ENCODE measurements at places on chromosomes 3 and 15. TPM values are rescaled to one million over a fixed set of nuclear protein-coding genes. Genes with fewer than 3 reads are reported as not detected.

- DNase-seq: no peak
- no peak overlapping the region for H3K27ac ChIP-seq
- no peaks in the 10 kb centered on the region for H3K36me3 ChIP-seq
- no peaks in the 10 kb centered on the region for H3K4me1 ChIP-seq
- H3K27me3 ChIP-seq: no peaks in the 10 kb centered on the region
Measured at GRCh38 chr15:51062736-51063135, 32.0 kb downstream of the TNFAIP8L3 start.

DNA sequence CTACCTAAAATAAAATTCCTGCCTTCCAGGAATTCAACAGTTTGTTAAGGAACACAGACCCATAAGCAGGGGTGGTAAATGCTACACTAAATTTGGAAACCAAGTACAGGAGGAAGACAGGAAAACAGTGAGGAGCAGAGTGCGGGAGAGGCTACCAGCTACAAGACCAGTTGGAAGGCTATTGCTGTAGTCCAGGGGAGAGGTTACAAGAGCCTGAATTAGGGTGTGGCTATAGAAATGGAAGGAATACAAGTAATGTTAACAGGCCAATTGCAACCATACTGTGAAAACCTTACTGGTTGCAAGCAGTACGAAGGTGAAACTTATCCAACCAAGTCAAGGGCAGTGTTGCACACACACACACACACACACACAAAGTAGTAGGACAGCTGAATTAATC, 880 bp upstream of the ARMC8 start:
- no peak overlapping the region for H3K4me3 ChIP-seq
- H3K27ac ChIP-seq: no peak overlapping the region
- peaks cover 16% of the 10 kb centered on the region for H3K4me1 ChIP-seq
- no peak for DNase-seq
- H3K36me3 ChIP-seq: no peaks in the 10 kb centered on the region
- H3K27me3 ChIP-seq: no peaks in the 10 kb centered on the region

The SKOR1 gene
- 0.89 TPM for total RNA-seq

- no peak overlapping the region for H3K4me3 ChIP-seq
- H3K27me3 ChIP-seq: no peaks in the 10 kb centered on the region
- no peak for DNase-seq
- no peak overlapping the region for H3K27ac ChIP-seq
Measured at GRCh38 chr15:99009741-99010330, 2.2 kb upstream of the PGPEP1L start.

GRCh38 chr3:30350011-30350410, 256.4 kb upstream of the TGFBR2 start:
- DNase-seq: no peak
- no peak overlapping the region for H3K27ac ChIP-seq
- H3K4me3 ChIP-seq: no peak overlapping the region
- H3K27me3 ChIP-seq: no peaks in the 10 kb centered on the region
- peaks cover 1% of the 10 kb centered on the region for H3K4me1 ChIP-seq
- H3K36me3 ChIP-seq: no peaks in the 10 kb centered on the region

GRCh38 chr3:29890801-29891200, 609.9 kb downstream of the RBMS3 start:
- H3K4me3 ChIP-seq: no peak overlapping the region
- H3K4me1 ChIP-seq: no peaks in the 10 kb centered on the region
- H3K36me3 ChIP-seq: no peaks in the 10 kb centered on the region

DNA sequence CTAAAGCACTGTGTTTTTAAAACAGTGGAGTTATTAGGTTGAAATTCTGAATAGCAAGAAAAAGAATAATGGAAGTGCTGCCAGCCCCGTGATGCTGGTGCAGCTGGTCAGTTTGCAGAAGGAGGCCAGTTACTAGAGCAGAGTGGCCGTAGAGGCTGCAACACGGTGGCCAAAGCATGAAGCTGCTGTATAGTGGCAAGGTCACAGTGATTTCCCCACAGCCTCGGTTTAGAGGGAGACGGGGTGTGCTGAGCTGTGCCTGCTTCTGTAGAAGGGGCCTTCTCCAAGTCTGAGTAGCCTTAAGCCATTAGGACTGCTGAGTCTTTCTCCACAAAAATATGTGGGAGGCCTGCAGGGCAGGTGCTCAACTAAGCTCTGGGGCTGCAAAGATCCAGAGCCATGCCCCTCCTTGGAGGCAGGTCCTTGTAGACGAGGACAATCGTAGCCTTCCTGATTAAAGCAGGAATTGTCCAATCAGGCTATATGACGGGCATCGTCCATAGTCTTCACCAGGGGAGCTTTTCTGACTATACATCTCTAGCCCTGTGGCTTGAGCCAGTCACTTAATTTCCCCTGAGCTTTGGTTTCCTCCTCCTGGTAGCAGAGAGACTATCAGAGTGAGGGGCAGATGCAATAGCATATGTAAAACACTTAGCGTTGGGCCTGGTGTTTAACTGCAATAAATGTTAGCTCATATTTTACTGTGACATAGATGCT, 151.6 kb downstream of the PGPEP1L start:
- H3K27ac ChIP-seq: peak overlapping the region; percentile 51
- DNase-seq: no peak
- H3K36me3 ChIP-seq: no peaks in the 10 kb centered on the region
- H3K4me3 ChIP-seq: no peak overlapping the region

The P2RY1 gene
- 2.1 TPM for total RNA-seq

- no peak overlapping the region for H3K27ac ChIP-seq
- no peak for DNase-seq
- no peaks in the 10 kb centered on the region for H3K36me3 ChIP-seq
- H3K4me3 ChIP-seq: no peak overlapping the region
- peaks cover 9% of the 10 kb centered on the region for H3K4me1 ChIP-seq
Measured at GRCh38 chr3:132629928-132630327, 29.7 kb downstream of the ACAD11 start.

The USP8 gene
- total RNA-seq: 62.8 TPM

- no peaks in the 10 kb centered on the region for H3K27me3 ChIP-seq
- no peak overlapping the region for H3K4me3 ChIP-seq
- H3K27ac ChIP-seq: no peak overlapping the region
- no peaks in the 10 kb centered on the region for H3K36me3 ChIP-seq
Measured at GRCh38 chr3:193942516-193943055, 193.4 kb upstream of the HES1 start.

The RUVBL1 gene
- total RNA-seq: 44.1 TPM

DNA sequence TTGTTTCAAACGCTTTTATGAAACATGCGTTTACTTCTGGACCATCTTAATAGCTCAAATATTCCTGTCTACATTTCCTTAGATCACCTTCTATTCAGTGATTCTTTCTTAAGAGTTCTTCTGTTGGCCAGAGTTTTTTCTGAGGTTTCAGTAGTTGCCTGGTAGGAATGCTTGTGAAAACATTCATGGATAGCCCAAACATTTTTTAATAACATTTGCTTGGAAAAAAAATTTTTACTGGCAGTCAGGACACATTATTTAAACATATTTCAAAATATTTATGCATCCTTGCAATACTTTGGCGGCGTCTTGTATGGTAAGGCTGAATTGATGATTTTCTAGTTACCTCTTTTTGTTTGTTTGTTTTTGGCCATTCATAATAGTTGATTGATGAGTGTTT, 47.4 kb upstream of the ZBTB20 start:
- no peak for DNase-seq
- H3K27ac ChIP-seq: no peak overlapping the region
- no peak overlapping the region for H3K4me3 ChIP-seq
- H3K36me3 ChIP-seq: no peaks in the 10 kb centered on the region

DNA sequence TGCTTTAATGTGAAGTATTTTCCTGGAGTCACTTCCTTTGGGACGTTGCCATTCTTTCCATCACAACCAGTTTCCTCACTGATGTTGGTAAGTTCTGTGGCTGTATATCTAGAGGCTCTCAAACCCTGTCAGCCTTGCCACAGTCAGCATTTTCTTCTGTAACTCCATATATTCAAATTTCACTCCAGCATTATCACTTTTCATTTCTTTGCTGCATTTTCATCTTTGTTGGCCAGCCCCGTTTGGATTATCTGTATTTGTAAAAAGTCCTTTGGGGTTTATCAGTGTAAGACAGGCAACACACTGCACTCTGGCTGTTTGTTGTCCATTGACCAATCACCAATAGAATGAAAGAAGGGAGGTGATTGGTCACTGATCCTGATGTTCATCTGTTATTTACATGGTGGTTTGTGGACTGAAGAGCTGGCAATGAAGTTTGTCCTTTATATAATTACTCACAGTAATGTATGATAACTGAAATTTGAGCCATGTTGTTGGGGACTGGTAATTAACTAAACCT, 20.3 kb downstream of the GMPS start:
- H3K4me3 ChIP-seq: no peak overlapping the region
- DNase-seq: no peak
- no peak overlapping the region for H3K27ac ChIP-seq
- H3K36me3 ChIP-seq: peaks cover 6% of the 10 kb centered on the region
- peaks cover 11% of the 10 kb centered on the region for H3K4me1 ChIP-seq

The TUBGCP4 gene
- total RNA-seq: 21.7 TPM

DNA sequence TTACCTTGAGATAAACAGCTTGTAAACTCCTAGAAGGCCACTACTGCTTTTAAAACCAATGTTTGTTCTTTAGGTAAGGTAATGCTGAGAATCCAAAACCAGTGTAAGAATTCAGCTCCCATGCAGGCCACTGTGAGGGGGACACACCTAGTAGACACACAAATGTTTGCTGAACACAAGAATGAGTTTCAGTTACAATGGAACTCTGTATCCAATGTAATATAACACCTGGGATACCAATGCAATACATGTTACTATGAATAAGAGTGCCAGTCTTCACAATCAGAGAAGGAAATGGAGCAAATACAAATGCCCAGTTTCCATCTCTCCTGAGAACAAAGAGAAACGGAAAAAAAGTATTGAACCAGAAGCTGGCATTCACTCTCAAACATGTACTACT, 65.9 kb downstream of the IGF2BP2 start:
- no peak for DNase-seq
- H3K27ac ChIP-seq: no peak overlapping the region
- H3K27me3 ChIP-seq: no peaks in the 10 kb centered on the region
- H3K36me3 ChIP-seq: no peaks in the 10 kb centered on the region
- H3K4me1 ChIP-seq: peaks cover 14% of the 10 kb centered on the region

GRCh38 chr3:50876947-50877346, 202.2 kb downstream of the DOCK3 start:
- no peaks in the 10 kb centered on the region for H3K4me1 ChIP-seq
- no peak overlapping the region for H3K4me3 ChIP-seq
- no peaks in the 10 kb centered on the region for H3K27me3 ChIP-seq
- no peak for DNase-seq
- no peak overlapping the region for H3K27ac ChIP-seq

DNA sequence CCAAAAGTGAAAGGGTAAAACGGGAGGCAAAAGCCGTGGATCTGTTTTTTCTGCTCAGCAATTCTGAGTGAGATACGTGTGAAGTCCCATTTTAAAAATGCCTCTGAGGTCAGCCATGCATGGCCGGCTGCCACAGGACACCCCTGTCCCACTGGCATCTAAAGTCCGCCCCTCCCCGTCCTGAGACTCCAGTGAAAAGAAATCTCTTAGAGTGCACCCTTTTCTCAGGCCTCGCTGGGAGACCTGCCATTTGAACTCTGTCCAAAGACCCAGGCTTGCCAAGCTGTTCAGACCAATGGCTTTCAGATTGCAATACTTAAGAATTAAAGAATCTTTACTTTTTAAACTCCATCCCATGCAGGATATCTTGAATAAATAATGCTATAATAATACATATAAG, 61.0 kb upstream of the SLC24A5 start:
- no peaks in the 10 kb centered on the region for H3K4me1 ChIP-seq
- H3K27ac ChIP-seq: no peak overlapping the region

The SLC22A14 gene
- total RNA-seq: not detected

DNA sequence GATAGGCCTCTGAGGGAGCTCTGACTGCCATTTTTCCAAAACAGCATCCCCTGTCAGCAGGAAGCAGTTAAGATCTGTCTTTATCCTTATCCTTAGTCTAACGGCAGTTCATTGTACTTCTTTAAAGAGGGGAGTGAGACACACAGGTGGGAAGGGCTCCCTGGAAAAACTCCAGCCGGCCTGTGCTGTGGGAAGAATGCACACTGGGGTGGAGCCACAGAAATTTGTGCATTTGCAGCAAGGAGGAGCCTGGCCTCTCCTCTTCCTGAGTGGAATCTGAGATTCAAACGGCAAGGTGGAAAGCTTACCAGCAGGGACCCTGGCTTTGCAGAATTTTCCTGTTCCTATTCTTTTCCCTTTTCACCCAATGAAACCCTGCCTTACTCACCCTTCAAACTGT, 1209.4 kb downstream of the ROBO2 start:
- no peak for DNase-seq
- no peaks in the 10 kb centered on the region for H3K27me3 ChIP-seq
- no peaks in the 10 kb centered on the region for H3K4me1 ChIP-seq
- H3K36me3 ChIP-seq: no peaks in the 10 kb centered on the region
- no peak overlapping the region for H3K4me3 ChIP-seq

GRCh38 chr15:25180606-25181292, 226.0 kb downstream of the SNRPN start:
- H3K27me3 ChIP-seq: no peaks in the 10 kb centered on the region
- no peak for DNase-seq
- H3K27ac ChIP-seq: no peak overlapping the region
- H3K36me3 ChIP-seq: no peaks in the 10 kb centered on the region

DNA sequence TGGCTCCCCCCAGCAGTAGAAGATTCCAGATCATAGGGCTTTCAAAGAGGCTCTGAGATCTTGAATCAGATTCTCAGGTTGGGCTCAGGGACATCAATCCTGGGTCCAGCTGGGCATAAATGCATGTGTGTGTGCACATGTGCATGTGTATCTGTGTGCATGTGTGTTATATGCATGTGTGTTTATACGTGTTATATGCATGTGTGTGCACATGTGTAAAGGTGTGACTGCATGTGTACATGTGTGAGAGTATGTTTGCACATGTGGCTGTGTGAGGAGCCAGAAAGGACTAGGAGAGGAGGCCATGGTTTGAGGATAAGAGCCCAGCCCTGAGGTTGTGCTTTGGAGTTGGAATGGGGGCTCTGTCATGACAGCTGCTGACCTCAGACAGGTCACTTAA, 1.8 kb upstream of the MAPKAPK3 start:
- DNase-seq: no peak
- peaks cover 33% of the 10 kb centered on the region for H3K4me1 ChIP-seq
- H3K36me3 ChIP-seq: no peaks in the 10 kb centered on the region
- H3K27ac ChIP-seq: no peak overlapping the region

DNA sequence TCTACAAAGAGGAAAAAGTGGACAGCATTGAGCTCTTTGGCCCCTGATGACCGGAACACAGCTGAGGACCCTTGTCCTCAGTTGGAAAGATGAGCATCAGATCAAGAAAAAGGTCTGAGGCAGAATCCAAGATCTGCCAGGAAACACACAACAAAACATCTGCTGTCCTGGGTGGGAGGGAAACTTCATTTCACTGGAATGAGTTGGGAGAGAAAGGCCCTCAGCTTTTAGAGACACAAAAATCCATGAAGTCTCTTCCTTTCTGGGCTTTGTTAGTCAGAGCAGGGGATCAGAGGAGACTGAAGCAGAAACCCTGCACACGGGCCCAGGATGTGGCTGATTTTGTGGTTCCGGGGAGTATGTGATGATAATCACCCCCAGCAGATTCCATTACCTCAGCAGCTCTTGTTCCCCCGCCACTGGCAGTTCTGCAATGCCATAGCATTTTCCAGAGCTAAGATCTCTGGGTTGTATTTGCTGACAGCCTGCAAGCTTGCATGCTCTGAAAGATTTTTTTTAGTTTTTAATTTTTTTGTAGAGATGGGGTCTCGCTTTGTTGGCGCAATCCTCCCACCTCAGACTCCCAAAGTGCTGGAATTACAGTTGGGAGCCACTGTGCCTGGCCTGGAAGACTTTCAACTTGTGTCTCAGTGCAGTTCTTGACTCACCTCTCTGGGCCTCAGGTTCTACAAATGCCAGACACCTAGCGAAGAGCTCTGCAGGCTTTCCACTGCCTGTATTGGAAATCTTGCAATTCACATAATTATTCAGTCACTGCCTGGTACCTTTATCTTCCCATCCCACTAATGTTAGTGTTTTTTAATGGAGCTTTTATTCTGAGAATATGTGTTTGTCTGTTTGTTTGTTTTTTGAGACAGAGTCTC, 5.8 kb upstream of the TATDN2 start:
- no peaks in the 10 kb centered on the region for H3K36me3 ChIP-seq
- H3K27me3 ChIP-seq: no peaks in the 10 kb centered on the region
- no peak overlapping the region for H3K27ac ChIP-seq

All from thyroid gland (tissue), 4 donors.